H1 (cell line): ENCODE measurements at places on chromosomes 2 and 18.
A peak's percentile ranks its signal among the peaks of the same experiment; 100 is the strongest.

GRCh38 chr2:202521470-202521869 lies 113.3 kb upstream of the FAM117B start:
- no peak overlapping the region for H3K4me3 ChIP-seq
- H3K27me3 ChIP-seq, result no peaks in the 10 kb centered on the region
- H3K4me1 ChIP-seq, result no peaks in the 10 kb centered on the region
- peaks cover 21% of the 10 kb centered on the region for H3K36me3 ChIP-seq

DNA sequence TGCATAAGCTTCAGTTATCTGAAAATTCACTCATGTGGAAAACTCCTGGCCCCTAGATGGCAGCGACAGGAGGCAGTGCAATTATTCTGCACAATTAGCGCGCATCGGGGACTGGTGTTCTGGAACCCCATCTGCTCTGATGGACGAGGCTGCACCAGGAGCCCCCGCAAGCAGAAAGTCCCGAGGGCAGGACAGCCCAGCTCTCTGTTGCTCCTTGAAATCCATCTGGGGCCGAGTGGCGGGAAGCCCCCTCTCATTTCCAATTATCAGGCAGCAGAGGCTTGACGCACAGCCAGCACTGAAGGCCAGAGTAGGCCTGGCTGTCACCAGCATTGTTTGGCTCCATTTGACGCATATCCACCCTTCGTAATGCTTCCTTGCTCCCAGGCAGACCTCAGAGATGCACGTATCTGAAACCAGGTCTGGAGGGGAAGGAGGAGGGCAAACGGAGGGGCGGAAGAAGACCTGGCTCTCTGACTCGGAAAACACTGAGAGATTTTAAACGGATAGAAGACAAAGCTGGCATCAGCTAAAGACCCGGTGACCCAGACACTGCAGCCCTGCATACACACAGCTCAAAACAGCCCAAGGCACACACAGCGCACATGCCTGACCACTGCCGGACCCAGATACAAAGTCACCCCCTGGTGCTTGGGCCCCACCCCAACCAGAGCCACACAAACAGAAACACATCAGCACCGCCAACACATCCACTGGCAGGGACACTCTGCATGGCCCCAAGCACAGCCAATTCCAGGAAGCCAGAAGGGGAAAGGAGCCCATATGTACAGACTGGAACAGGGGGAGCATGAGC lies 69.8 kb downstream of the TNS1 start:
- peaks cover 11% of the 10 kb centered on the region for H3K4me1 ChIP-seq
- no peaks in the 10 kb centered on the region for H3K36me3 ChIP-seq
- no peak for DNase-seq
- no peak overlapping the region for H3K4me3 ChIP-seq

DNA sequence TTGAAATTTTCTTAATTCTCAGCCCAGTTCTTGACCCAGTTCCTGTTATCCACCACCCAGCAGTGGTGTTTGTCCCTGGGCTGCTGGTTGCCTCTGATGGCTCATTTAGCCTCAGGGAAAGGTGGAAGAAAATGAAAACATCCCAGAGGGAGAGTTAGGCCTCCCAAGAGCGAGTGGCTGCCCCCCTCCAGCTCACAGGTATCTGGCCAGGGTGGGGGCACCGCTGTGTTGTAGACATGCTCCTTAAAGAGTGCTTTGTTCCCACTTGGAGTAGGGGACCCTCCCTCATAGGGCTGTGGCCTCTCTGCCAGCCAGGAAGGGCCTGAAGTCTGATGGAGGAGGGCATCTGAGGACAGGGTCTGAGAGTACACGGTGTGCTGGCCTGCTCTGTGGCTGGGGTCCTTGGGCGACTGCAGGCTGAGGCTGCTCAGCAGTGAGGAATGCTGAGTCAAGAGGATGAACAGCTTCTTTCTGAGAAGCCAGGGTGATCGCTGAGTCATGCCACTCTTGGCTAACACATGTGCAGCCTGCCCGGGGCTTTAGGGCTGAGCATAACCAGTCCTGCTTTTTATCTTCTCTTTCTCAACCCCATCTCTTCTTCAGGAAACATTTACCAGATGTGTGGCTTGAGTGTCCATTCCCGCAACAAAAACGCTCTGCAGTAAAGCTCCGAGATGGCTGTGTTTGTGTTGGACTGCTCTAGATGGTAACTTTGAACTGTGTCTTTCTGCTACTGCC lies 72.3 kb downstream of the IL1R2 start:
- no peaks in the 10 kb centered on the region for H3K4me1 ChIP-seq
- H3K27ac ChIP-seq, result no peak overlapping the region
- H3K4me3 ChIP-seq, result no peak overlapping the region
- no peaks in the 10 kb centered on the region for H3K36me3 ChIP-seq
- no peak for DNase-seq
- no peaks in the 10 kb centered on the region for H3K27me3 ChIP-seq

DNA sequence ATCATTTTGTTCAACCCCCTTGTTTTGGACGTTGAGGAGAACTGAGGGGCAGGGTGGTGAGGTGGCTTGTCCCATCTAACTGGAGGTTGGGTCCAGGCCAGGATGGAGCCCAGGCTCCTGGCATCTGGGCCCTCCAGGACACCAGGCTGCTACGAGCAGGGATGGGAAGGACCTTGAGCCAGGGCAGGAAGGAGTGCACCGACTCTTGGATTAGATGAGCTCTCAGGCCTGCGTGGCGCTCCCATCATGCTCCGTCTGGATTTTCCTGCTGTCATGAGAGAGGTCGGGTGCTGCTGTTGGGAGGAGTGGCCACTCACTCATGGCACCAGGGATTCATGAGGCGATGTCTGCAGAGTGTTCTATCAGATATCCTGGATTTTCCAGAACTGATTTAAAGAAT lies 18.3 kb upstream of the ALLC start:
- H3K27ac ChIP-seq, result no peak overlapping the region
- H3K4me3 ChIP-seq, result no peak overlapping the region
- DNase-seq, result no peak
- H3K27me3 ChIP-seq, result no peaks in the 10 kb centered on the region
- no peaks in the 10 kb centered on the region for H3K4me1 ChIP-seq

GRCh38 chr2:212089873-212090272 lies 448.7 kb downstream of the ERBB4 start:
- no peak for DNase-seq
- H3K36me3 ChIP-seq, result no peaks in the 10 kb centered on the region
- no peak overlapping the region for H3K27ac ChIP-seq
- no peak overlapping the region for H3K4me3 ChIP-seq

GRCh38 chr2:231370749-231371429 lies 24.6 kb upstream of the B3GNT7 start:
- peak overlapping the region; percentile 86 for H3K27ac ChIP-seq
- no peaks in the 10 kb centered on the region for H3K36me3 ChIP-seq
- DNase-seq, result peak; percentile 80

GRCh38 chr2:48914477-48915089 lies 159.1 kb upstream of the LHCGR start:
- no peak overlapping the region for H3K4me3 ChIP-seq
- DNase-seq, result no peak
- H3K27ac ChIP-seq, result no peak overlapping the region
- no peaks in the 10 kb centered on the region for H3K27me3 ChIP-seq

GRCh38 chr2:190469771-190470170 lies 61.6 kb downstream of the MFSD6 start:
- no peak for DNase-seq
- H3K4me1 ChIP-seq, result no peaks in the 10 kb centered on the region
- H3K36me3 ChIP-seq, result no peaks in the 10 kb centered on the region

DNA sequence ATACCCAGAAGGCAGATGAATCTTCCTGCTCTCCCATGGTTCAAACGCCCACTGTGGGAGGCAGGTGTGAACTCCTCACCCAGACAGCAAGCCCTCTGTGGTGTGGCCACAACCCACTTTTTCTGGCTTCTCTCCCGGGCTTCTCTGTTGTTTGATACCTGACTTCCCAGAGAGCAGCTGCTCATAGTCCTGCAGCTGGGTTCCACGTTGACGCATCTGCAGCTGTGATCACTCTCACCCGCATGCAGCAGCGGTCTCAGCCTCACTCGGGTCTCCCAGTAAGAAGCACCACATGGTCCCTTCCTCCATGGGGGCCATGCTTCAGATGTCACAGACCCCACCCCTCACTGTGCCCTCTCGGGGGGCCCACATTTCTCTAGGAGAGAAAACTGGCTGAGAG lies 3.5 kb downstream of the ASPRV1 start:
- DNase-seq, result no peak
- H3K4me1 ChIP-seq, result no peaks in the 10 kb centered on the region
- no peak overlapping the region for H3K27ac ChIP-seq
- no peak overlapping the region for H3K4me3 ChIP-seq
- H3K36me3 ChIP-seq, result no peaks in the 10 kb centered on the region

GRCh38 chr2:218152777-218153176 lies 14.0 kb downstream of the CXCR1 start:
- H3K27ac ChIP-seq, result no peak overlapping the region
- no peaks in the 10 kb centered on the region for H3K27me3 ChIP-seq
- DNase-seq, result no peak
- H3K4me3 ChIP-seq, result no peak overlapping the region
- no peaks in the 10 kb centered on the region for H3K4me1 ChIP-seq
- no peaks in the 10 kb centered on the region for H3K36me3 ChIP-seq

DNA sequence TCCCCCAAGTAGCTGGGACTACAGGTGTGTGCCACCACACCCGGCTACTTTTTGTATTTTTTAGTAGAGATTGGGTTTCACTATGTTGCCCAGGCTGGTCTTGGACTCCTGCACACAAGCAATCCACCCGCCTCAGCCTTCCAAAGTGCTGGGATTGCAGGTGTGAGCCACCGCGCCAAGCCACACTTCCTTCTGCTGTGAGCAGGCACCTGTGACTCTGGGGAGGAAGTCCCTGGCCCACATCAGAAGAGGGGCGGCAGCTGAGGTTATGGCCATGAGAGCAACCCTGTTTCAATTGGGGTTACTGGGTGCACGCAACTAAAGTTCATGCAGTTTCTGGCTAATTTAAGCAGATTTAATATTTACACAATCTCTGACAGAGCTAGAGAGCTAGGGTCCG lies 91.0 kb downstream of the PLB1 start:
- no peak overlapping the region for H3K4me3 ChIP-seq
- no peaks in the 10 kb centered on the region for H3K36me3 ChIP-seq
- H3K4me1 ChIP-seq, result no peaks in the 10 kb centered on the region; the same call in 1 of the 2 replicates
- DNase-seq, result no peak

DNA sequence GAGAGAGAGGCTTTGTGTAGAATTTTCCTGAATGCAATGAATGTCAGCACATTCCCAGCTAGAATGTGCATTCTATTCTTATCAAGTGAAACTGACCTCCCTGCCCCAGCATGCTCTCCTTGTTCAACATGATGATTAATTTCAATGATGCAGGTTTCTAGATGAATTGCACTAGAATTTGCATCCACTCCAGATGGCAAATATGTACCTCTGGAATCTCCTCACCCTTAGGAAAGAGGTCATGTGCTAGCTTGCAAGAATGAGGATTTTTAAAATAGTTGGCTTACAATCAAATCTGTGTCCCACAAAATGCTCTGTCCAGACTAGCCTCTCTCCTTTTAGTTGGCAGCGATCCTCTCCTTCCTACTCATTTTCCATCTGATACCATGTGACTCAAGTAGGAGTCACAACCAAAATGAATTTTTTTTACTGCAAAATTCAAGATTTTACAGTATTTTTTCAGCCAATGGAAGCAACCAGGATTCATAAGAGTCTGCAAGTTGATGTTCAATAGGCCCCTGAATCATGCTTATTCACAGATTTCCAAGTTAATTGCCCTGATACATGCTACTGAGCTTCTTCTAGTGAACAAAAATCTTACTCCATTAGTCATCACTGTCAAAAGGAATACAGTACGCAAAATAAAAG lies 21.0 kb upstream of the STAT4 start:
- no peak for DNase-seq
- H3K36me3 ChIP-seq, result no peaks in the 10 kb centered on the region
- no peaks in the 10 kb centered on the region for H3K27me3 ChIP-seq
- no peak overlapping the region for H3K27ac ChIP-seq
